ENCODE measurements at places on chromosomes 2 and 18. TPM values are rescaled to one million over a fixed set of nuclear protein-coding genes. Genes with fewer than 3 reads are reported as not detected.

DNA sequence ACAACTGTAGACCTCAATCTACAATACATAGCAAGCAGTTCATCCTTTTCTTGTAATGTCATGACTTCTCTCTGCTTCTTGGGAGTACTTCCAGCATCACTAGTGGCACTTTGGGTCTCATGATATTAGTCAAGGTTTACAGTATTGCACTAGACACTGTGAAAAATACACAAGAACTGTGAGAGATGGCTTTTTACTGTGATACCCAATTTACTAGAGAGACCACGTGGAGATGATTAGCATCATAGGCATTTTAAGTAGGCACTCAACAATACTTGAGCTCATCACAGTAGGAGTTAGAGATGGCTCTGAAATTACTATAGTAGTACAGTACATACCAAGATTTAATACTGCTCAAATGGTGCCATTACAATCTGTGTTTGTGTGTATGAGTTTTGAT is 112.8 kb upstream of the EML6 start:
- DNase-seq, result no peak

GRCh38 chr2:51997571-51997970 is 965.6 kb upstream of the NRXN1 start:
- peak; percentile 10 for DNase-seq

The KCNE4 gene
- total RNA-seq, result not detected

GRCh38 chr2:229571243-229571642 is 143.1 kb downstream of the DNER start:
- no peak for DNase-seq

The QPCT gene
- 16.5 TPM for total RNA-seq

GRCh38 chr2:202115479-202115971 is 42.5 kb downstream of the KIAA2012 start:
- DNase-seq, result no peak

The LRRC30 gene
- total RNA-seq, result not detected

DNA sequence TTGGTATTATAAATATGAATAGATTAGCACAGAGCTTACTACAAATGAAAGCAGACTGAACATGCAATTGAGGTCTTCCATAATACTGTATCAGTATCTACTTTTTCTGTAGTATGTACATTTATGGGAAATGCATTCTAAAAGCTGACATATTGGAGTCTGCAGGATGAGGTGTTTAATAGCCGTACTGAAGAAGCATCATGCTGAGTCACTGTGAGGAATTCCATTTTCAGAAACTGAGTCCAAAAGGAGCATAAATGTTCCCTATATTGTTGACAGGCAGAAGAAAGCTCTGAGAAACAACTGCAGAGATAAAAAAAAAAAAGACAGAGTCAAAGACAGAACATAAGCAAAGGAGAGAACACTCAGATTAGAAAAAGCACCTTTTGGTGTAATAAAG is 366.7 kb upstream of the SPHKAP start:
- no peak for DNase-seq

DNA sequence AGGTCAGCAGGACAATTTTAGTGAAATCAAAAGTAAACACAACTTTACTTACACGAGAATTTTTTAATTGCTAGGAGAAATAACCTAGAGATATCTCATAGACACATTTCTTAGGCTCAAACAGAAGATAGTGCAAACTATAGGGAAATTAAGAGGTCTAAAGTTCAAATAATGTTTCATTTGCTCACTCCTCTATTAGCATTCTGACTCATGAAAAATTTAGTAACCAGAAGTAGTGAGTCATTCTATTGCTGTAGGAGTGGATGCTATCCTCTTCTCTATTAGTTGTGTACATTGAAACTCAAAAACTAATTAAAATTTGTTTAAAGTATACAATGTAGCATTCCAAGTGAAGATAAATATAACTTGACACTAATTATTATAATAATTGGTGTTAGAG is 908.3 kb upstream of the TMEFF2 start:
- no peak for DNase-seq

DNA sequence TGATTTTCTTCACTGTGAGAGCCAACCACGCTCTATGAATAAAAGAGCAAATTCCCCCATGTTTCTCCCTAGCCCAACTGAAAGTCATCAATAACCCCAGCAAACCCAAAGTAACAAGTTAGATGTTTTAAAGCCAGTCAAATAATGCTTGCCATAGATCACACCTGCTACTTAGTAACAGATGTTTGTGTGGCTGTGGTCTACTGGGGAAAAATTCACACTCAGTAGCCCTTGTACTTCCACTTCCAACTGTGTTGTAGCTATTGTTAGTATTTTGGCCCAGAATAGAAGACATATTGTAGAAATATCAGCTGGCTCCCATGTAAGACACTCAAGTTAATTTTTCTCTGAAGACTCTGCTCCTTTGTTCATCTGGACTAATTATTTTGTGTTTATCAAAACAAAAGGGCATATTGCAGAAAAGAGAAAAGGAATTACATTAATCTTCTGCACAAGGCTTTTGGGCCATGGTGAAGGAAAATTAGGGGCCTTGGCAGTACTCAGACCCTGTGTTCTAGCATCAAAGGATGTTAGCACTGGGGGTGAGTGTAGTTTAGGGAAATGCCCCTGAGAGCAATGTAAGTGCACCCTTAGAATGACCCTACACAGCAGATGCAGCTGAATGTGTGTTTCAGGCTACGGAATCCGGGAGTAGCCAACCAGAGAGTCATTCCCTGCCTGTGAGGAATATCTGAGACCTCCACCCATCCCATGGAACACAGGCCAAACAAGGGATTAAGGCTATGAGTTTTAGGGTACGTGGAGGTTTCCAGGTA is 521.9 kb downstream of the EPHA4 start:
- no peak for DNase-seq

The IL1R1 gene
- 0.47 TPM for total RNA-seq

All from GM23338 (cell line).